ENCODE measurements at places on chromosomes 4 and X. TPM values are rescaled to one million over a fixed set of nuclear protein-coding genes. Genes with fewer than 3 reads are reported as not detected.

- DNase-seq: no peak
- H3K27ac ChIP-seq: no peak overlapping the region
- no peak overlapping the region for H3K4me3 ChIP-seq
- H3K4me1 ChIP-seq: no peaks in the 10 kb centered on the region
- H3K27me3 ChIP-seq: no peaks in the 10 kb centered on the region
Measured at GRCh38 chr4:159652871-159653270, 550.0 kb downstream of the RAPGEF2 start.

CXCL1 gene
- 18.0 TPM for total RNA-seq

DNA sequence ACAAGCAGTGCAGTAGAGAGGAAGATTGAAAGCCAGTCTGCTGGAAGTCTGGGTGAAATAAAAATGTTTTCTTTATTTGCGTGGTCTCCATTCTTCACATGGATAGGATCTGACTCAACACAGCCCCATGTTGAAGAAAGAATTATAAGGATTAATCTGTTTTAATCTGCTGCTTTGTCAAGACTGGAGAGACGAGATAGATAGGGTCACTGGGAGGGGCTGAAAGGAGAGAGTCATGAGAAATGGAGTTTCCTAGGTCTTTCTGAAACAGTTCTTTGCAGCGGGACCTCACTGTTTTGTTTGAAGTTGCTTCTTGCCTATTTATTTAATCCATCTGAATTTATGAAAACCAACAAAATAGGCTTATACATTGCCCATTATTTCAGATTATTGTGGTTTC is 32.4 kb upstream of the RHOH start:
- H3K4me3 ChIP-seq: no peak overlapping the region
- no peaks in the 10 kb centered on the region for H3K36me3 ChIP-seq
- H3K27ac ChIP-seq: no peak overlapping the region
- no peaks in the 10 kb centered on the region for H3K4me1 ChIP-seq
- no peaks in the 10 kb centered on the region for H3K27me3 ChIP-seq

DMD gene
- total RNA-seq: 40.0 TPM

RAB33A gene
- total RNA-seq: 0.32 TPM

SLITRK2 gene
- total RNA-seq: not detected

DNA sequence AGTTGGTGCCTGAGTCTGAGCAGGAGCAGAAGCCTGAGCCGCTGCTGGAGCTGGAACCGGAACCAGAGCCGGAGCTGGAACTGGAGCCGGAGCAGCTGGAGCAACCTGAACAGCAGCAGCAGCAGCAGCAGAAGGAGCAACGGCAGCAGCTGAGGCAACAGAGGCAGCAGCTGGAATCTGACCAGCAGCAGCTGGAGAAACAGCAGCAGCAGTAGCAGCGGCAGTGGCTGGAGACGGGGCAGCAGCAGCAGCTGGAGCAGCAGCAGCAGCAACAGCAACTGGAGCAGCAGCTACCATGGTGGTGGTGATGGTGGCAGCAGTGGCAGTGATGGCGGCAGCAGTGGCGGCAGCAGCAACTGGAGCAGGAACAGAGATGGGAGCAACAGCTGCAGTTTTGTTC is 61.5 kb downstream of the AMOT start:
- no peaks in the 10 kb centered on the region for H3K27me3 ChIP-seq
- H3K4me3 ChIP-seq: no peak overlapping the region
- H3K36me3 ChIP-seq: no peaks in the 10 kb centered on the region
- DNase-seq: no peak
- H3K4me1 ChIP-seq: no peaks in the 10 kb centered on the region

GRCh38 chr4:119690871-119691270 is 62.3 kb upstream of the PDE5A start:
- no peaks in the 10 kb centered on the region for H3K36me3 ChIP-seq
- no peak for DNase-seq
- H3K4me1 ChIP-seq: no peaks in the 10 kb centered on the region
- H3K4me3 ChIP-seq: no peak overlapping the region

- no peak for DNase-seq
- no peaks in the 10 kb centered on the region for H3K4me1 ChIP-seq
- no peaks in the 10 kb centered on the region for H3K27me3 ChIP-seq
Measured at GRCh38 chr4:53863736-53864365, 200.6 kb downstream of the CHIC2 start.

- no peak overlapping the region for H3K4me3 ChIP-seq
- DNase-seq: no peak
- H3K4me1 ChIP-seq: no peaks in the 10 kb centered on the region
- no peaks in the 10 kb centered on the region for H3K36me3 ChIP-seq
- no peaks in the 10 kb centered on the region for H3K27me3 ChIP-seq
Measured at GRCh38 chrX:106751407-106751806, 24.9 kb downstream of the RNF128 start.

DNA sequence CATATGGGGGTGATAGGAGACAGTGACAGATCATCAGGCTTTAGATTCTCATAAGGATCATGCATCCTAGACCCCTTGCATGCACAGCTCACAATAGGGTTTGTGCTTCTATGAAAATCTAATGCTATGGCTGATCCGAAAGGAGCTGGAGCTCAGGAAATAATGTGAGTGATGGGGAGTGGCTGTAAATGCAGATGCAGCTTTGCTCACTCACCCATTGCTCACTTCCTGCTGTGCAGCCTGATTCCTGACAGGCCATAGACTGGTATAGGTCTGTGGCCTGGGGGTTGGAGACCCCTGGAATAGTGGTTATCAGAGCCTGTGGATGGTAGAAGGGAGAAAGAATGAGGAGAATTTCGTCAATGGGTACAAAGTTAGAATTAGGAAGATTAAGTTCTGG is 2751.1 kb downstream of the ARAP2 start:
- no peak overlapping the region for H3K27ac ChIP-seq
- H3K4me3 ChIP-seq: no peak overlapping the region
- H3K36me3 ChIP-seq: no peaks in the 10 kb centered on the region
- no peak for DNase-seq
- no peaks in the 10 kb centered on the region for H3K4me1 ChIP-seq
- H3K27me3 ChIP-seq: no peaks in the 10 kb centered on the region

GAR1 gene
- total RNA-seq: not detected

DNA sequence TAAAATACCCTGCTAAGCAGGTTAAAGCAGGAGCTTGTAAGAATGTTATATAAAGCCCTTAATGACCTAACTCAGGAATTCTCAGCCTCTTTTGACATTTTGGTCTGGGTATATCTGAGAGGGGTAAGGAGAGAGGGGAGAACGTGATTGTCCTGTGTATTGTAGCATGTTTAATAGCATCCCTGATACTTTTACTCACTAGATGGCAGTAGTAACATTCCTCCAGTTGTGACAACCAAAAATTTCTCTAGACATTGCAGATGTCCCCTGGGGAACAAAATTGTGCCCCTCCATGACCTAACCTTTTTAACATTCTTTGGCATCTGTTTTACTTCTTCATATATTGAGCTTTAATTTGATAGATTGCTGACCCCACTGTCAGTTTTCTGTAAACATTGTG is 17.9 kb downstream of the SMARCA5 start:
- H3K4me3 ChIP-seq: no peak overlapping the region
- H3K27me3 ChIP-seq: no peaks in the 10 kb centered on the region
- no peaks in the 10 kb centered on the region for H3K4me1 ChIP-seq

ITIH6 gene
- not detected for total RNA-seq

HOPX gene
- total RNA-seq: 54.2 TPM

- no peaks in the 10 kb centered on the region for H3K27me3 ChIP-seq
- no peak for DNase-seq
Measured at GRCh38 chr4:158094413-158095134, 78.3 kb downstream of the GASK1B start.

- H3K4me3 ChIP-seq: no peak overlapping the region
- peaks cover 3% of the 10 kb centered on the region for H3K36me3 ChIP-seq
- H3K4me1 ChIP-seq: no peaks in the 10 kb centered on the region
- DNase-seq: no peak
Measured at GRCh38 chrX:53605004-53605403, 81.5 kb downstream of the HUWE1 start.

GRCh38 chr4:180422989-180423711 is 1820.1 kb upstream of the TENM3 start:
- no peak for DNase-seq
- H3K4me3 ChIP-seq: no peak overlapping the region
- no peaks in the 10 kb centered on the region for H3K36me3 ChIP-seq
- H3K27me3 ChIP-seq: no peaks in the 10 kb centered on the region
- no peaks in the 10 kb centered on the region for H3K4me1 ChIP-seq
- H3K27ac ChIP-seq: no peak overlapping the region

NSG1 gene
- not detected for total RNA-seq

DNA sequence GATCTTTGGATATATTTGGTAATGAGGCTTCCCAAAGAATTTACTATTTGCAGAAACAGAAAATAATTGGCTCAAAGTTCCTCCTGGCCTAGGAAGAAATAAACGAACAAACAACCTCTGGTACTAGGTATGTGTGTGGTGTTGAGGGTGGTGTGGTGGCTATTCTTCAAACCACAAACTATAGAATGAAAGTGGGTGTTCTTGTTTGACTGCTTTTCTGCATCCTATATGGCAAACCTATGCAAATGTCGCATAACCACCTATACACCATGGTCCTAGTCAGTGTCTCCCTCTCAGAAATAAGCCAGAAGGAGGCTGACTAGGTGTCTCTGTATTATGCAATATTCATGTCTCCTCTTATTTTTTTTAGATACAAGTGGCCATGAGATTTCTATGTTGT is 106.6 kb upstream of the PCDH18 start:
- H3K27me3 ChIP-seq: no peaks in the 10 kb centered on the region
- H3K4me1 ChIP-seq: no peaks in the 10 kb centered on the region
- H3K36me3 ChIP-seq: no peaks in the 10 kb centered on the region
- no peak for DNase-seq
- no peak overlapping the region for H3K4me3 ChIP-seq
- H3K27ac ChIP-seq: no peak overlapping the region

HSFX3 gene
- not detected for total RNA-seq

DNA sequence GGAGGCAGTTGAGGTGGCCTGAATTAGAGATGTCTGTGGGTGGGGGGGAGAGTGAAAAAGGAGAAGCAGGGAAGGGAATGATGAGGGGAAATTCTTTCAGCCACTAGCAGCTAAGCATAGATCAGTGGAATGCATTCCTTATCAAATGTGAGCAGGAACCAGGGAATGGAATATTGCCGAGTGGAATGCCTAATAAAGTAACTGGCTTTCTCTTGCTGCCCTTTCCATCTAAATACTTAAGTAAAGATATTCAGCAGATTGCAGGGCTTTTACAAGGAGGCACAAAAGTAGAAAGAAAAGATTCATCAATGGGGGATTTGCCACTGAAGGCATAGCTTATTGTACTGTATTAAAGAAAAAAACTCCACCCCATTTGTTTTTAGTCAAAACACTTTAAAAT is 263.0 kb upstream of the RPS6KA3 start:
- H3K36me3 ChIP-seq: no peaks in the 10 kb centered on the region
- H3K27me3 ChIP-seq: peaks cover 3% of the 10 kb centered on the region
- H3K27ac ChIP-seq: no peak overlapping the region

DNA sequence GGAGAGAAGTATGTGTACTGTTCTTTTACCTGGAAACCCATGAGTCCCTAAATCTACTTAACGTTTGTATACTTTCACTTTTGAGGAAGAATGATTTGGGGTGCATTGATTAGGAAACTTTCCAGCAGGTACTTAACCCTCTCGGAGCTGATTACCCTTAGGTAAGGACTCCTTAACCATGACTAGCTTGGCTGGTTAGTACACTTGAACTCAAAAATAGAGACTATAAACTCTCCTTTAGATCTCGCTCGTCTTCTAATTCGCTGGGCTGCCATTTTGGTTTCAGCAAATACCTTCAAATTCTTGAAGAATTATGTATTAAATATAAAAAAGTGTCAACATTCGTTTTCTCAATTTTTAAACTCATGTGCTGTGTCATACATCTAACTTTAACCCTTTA is 2.0 kb downstream of the USP9X start:
- H3K27ac ChIP-seq: peak overlapping the region; percentile 99
- H3K36me3 ChIP-seq: no peaks in the 10 kb centered on the region

DNA sequence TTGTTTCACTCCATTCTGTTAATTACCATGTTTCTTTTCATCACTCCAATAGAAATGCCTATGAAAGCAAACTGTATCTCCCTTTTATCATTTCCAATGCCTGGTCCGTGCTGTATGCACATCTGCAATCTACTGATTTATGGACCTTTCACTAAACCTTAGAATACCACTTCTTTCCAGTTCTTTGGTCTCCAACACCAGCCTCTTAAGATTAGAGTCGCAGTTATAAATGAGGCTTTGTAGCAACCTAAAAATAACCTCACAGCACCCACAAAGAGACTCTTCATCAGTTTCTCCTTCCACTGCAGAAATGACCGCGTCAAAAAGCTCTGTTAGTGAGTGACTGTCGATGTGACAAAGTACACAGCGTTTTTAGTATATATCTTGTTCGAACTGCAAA is 282.6 kb downstream of the ADGRA3 start:
- no peaks in the 10 kb centered on the region for H3K36me3 ChIP-seq
- H3K4me1 ChIP-seq: no peaks in the 10 kb centered on the region
- H3K27me3 ChIP-seq: no peaks in the 10 kb centered on the region

LONRF3 gene
- total RNA-seq: 11.0 TPM

NMU gene
- not detected for total RNA-seq

DNA sequence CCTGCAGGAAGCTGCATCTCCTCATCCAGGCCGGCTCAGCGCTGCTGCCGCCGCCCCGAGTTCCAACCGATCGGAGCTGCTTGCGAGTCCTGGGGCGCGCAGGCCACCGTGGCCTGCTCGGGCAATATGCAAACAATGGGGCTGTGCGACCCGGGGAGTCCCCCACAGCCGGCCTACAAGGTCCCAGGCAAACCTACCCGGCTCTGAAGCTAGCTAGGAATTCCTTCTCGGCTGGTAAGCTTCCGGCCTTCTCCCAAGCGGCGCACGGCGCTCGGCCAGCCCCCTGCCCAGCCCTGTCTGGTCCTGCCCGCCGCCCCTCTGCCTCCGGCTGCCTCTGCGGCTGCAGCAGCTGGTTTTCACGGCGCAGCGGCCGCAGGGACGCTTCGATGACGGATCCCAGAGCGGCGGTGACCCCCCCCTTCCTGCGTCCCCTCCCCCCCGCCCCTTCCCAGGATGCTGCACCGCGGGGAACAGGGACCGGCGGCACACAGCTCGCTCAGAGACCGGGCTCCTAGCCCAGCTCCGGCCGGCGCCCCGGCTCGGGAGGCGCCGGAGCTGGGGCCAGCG is 59.4 kb downstream of the TSC22D3 start:
- peak overlapping the region; percentile 96 for H3K27ac ChIP-seq
- H3K4me3 ChIP-seq: peak overlapping the region; percentile 74
- no peak for DNase-seq
- H3K4me1 ChIP-seq: peaks cover 6% of the 10 kb centered on the region
- no peaks in the 10 kb centered on the region for H3K27me3 ChIP-seq

FRG1 gene
- total RNA-seq: 1.2 TPM

GRCh38 chr4:105751718-105752299 is 43.2 kb downstream of the GSTCD start:
- DNase-seq: no peak
- no peaks in the 10 kb centered on the region for H3K27me3 ChIP-seq
- H3K36me3 ChIP-seq: no peaks in the 10 kb centered on the region
- no peaks in the 10 kb centered on the region for H3K4me1 ChIP-seq
- H3K27ac ChIP-seq: no peak overlapping the region

GRCh38 chr4:120857312-120857711 is 65.2 kb downstream of the PRDM5 start:
- H3K4me1 ChIP-seq: no peaks in the 10 kb centered on the region
- no peaks in the 10 kb centered on the region for H3K27me3 ChIP-seq
- no peak overlapping the region for H3K4me3 ChIP-seq
- H3K36me3 ChIP-seq: no peaks in the 10 kb centered on the region
- no peak overlapping the region for H3K27ac ChIP-seq

All from ascending aorta (tissue), 2 donors.